ENCODE measurements at places on chromosomes 7 and 10. TPM values are rescaled to one million over a fixed set of nuclear protein-coding genes. Genes with fewer than 3 reads are reported as not detected.

DNA sequence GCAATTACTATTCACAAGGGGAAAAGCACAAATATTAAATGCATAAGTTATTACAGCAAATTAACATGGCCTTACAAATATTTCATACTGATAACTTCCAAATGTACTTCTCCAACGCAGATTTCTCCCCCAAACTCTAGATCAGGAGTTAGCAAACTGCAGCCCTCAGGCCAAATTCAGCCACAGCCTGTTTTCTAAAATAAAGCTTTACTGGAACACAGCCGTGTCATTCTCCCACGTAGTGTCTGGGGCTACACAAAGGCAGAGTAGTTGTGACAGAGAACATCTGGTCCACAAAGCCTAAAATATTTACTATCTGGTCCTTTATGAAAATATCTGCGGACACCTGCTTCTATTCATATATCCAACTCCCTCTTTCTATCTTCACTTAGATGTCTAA, 151.8 kb upstream of the AHR start:
- H3K27me3 ChIP-seq = no peaks in the 10 kb centered on the region
- peaks cover 2% of the 10 kb centered on the region for H3K4me1 ChIP-seq
- no peak overlapping the region for H3K4me3 ChIP-seq
- DNase-seq = no peak
- no peak overlapping the region for H3K27ac ChIP-seq

The BLOC1S2 gene
- 26.5 TPM for total RNA-seq

- H3K4me1 ChIP-seq = no peaks in the 10 kb centered on the region
- H3K4me3 ChIP-seq = no peak overlapping the region
- no peaks in the 10 kb centered on the region for H3K27me3 ChIP-seq
- no peak overlapping the region for H3K27ac ChIP-seq
Measured at GRCh38 chr10:49160110-49160509, 26.3 kb upstream of the FAM170B start.

DNA sequence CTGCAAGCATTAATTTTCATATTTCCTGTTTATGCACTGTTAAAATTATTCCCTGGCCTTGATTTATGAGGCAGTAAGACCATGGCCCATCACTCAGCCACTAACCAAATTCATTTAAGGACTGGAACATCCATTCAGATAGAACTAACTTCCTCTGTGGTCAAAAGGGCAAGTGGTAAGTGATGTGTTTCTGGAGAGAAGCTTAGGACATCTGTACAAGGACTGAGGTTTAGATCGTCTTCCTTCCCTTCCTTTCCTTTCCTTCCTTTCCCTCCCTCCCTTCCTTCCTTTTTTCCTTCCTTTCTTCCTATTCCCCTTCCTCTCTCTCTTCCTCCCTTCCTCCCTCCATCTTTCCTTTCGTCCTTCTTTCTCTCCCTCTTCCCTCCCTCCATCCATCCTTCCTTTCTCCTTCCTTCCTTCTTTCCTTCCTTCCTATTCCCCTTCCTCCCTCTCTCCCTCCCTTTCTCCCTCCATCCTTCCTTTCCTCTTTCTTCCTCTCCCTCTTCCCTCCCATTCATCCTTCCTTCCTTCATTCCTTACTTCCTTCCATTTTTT, 1019.4 kb downstream of the TYW1 start:
- no peak overlapping the region for H3K27ac ChIP-seq
- no peak overlapping the region for H3K4me3 ChIP-seq
- no peak for DNase-seq
- no peaks in the 10 kb centered on the region for H3K27me3 ChIP-seq

- no peak overlapping the region for H3K27ac ChIP-seq
- H3K27me3 ChIP-seq = no peaks in the 10 kb centered on the region
- H3K4me3 ChIP-seq = no peak overlapping the region
- no peaks in the 10 kb centered on the region for H3K36me3 ChIP-seq
- DNase-seq = no peak
- H3K4me1 ChIP-seq = peaks cover 2% of the 10 kb centered on the region
Measured at GRCh38 chr10:120944586-120945125, 93.5 kb downstream of the WDR11 start.

DNA sequence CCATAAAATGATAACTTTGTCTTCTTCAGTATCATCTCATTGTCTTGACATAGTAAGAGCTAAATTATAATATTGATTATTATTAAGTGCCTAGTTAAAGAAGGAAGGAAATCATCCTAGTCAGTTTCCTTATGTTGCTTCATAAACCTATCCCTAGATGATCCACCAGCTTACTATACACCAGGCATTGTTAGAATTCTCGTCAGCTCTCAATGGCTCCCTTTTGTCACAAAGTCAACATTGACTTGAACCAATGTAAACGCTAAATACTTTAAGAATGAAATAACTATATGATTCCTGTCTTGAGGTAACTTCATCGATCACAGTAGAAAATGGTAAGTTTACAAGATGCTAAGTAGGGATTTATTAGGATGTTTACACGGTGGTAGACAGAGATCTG, 1162.9 kb downstream of the CNTNAP2 start:
- H3K36me3 ChIP-seq = no peaks in the 10 kb centered on the region
- H3K27ac ChIP-seq = no peak overlapping the region
- no peak overlapping the region for H3K4me3 ChIP-seq
- no peak for DNase-seq

The GIMAP8 gene
- 5.5 TPM for total RNA-seq

DNA sequence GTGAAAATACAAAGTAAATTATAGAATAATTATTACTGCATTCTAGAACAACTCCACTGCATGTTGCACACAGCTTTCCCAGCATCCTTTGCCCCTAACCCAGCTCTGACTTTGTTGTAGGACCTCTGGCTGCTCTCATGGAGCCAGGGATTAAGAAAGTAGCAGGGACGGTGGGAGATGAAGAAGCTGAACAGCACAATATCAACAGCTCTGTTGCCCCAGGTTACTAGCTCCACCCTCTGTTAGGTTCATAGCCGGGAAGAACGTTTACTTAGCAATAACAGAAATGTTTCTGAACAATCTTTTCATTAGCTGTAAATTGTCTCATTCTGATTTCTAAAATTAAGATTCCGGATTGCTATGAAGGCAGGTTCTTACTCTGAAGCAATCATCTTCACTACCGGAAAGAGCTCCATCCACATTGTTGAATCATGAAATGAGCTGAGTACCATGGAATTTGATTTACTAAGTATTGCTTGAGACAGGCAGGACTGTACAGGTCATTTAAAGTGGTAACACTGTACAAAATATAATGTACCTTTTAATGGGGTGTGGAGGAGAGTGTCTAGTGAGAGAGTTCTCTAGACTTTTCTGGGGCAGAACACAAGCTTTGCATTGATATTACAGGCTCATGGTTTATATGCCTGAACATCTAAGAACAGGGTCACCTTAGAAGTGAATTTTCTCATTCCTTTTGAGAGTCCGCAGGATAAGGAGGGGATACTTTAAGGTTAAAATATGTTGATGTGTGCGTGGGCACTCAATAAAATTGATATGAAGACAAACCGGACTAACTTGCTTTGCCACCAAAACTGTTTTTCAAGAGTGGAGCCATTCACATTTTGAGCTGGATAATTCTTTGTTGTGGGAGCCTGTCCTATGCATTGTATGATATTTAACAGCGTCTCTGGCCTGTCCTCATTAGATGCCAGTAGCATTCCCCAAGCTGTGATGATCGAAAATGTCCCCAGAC, 20.8 kb upstream of the RAB18 start:
- H3K36me3 ChIP-seq = no peaks in the 10 kb centered on the region
- no peaks in the 10 kb centered on the region for H3K27me3 ChIP-seq
- H3K27ac ChIP-seq = no peak overlapping the region
- H3K4me3 ChIP-seq = no peak overlapping the region

GRCh38 chr7:122887198-122887597, 938 bp upstream of the CADPS2 start:
- peak; percentile 44 for DNase-seq
- no peaks in the 10 kb centered on the region for H3K36me3 ChIP-seq
- peak overlapping the region; percentile 58 for H3K4me3 ChIP-seq
- H3K27me3 ChIP-seq = no peaks in the 10 kb centered on the region
- H3K27ac ChIP-seq = no peak overlapping the region

The PRKCQ gene
- total RNA-seq = 2.7 TPM

GRCh38 chr7:3888096-3888495, 587.0 kb downstream of the SDK1 start:
- H3K4me3 ChIP-seq = no peak overlapping the region
- no peaks in the 10 kb centered on the region for H3K36me3 ChIP-seq
- H3K27ac ChIP-seq = no peak overlapping the region
- H3K4me1 ChIP-seq = no peaks in the 10 kb centered on the region

The DTX2 gene
- total RNA-seq = 24.5 TPM

DNA sequence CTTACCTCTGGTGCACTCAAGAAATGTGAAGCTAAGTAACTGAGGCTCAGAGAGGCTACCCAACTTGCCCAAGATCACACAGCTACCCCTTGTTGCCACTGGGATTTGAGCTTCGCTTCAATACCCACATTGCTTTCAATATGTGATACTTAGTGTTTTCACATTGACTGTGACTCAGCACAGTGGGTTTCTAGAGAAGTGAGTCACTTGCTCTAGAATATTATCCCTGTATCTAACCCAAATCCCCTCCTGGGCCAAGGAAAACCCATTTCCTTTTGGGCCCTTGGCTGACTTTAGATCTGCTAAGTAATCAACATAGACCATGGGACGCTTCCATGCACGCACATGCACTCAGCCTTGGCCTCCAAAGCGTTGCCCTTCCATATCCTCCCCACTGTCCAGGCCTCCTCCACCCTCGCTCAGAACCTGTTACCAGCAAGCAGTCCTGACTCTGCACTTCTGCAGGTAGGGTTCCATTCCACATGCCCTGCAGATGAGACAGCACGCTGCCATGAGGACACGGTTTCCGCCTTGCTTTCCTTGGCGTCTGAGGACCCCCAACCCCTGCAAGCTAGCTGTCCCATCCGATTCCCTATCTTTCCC, 87.7 kb upstream of the CHST15 start:
- no peaks in the 10 kb centered on the region for H3K27me3 ChIP-seq
- no peak for DNase-seq
- H3K4me1 ChIP-seq = no peaks in the 10 kb centered on the region

- H3K4me1 ChIP-seq = no peaks in the 10 kb centered on the region
- no peak for DNase-seq
- no peaks in the 10 kb centered on the region for H3K27me3 ChIP-seq
- no peak overlapping the region for H3K27ac ChIP-seq
Measured at GRCh38 chr7:122724366-122724765, 21.6 kb upstream of the RNF148 start.

DNA sequence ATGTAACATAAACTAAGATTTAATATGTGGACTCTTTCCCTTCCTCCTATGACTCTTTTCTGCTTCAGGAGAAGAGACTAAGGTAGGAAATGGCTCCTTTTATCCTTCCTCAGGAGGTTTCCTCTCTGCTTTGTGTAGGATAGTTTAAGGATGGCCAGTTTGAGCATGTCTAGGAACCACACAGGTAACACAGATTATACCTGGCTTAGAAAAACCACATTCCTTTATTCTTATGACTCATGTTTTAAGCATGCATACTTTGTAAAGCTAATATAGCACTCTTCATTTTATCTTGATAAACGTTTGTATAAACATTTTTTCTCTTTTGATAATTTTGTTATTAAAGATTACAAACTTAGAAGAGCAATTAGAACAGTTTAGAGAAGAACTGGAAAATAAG, 57.8 kb downstream of the CYP51A1 start:
- no peak overlapping the region for H3K27ac ChIP-seq
- H3K4me1 ChIP-seq = no peaks in the 10 kb centered on the region
- H3K36me3 ChIP-seq = no peaks in the 10 kb centered on the region
- no peak overlapping the region for H3K4me3 ChIP-seq
- no peaks in the 10 kb centered on the region for H3K27me3 ChIP-seq

DNA sequence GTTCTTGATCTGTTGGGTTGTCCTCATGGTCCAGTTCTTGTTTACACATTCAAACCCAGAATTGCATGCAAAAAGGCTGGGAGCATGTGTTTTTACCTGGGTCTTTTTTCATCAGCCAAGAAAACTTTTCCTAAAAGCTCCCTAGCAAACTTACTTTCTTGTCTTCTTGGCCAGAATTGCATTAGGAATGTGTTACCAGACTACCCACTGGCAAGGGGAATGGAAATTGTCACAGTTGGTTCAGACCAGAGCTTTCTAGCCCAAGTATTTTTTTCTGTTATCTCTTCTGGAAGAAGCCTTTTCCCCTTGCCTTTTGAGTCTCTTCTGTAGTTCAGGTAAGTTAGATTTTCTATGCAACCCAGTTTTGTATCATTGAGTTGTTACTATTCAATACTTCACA, 77.5 kb downstream of the BMPR1A start:
- no peak overlapping the region for H3K27ac ChIP-seq
- no peaks in the 10 kb centered on the region for H3K36me3 ChIP-seq
- no peak for DNase-seq

The SLC39A12 gene
- total RNA-seq = not detected

DNA sequence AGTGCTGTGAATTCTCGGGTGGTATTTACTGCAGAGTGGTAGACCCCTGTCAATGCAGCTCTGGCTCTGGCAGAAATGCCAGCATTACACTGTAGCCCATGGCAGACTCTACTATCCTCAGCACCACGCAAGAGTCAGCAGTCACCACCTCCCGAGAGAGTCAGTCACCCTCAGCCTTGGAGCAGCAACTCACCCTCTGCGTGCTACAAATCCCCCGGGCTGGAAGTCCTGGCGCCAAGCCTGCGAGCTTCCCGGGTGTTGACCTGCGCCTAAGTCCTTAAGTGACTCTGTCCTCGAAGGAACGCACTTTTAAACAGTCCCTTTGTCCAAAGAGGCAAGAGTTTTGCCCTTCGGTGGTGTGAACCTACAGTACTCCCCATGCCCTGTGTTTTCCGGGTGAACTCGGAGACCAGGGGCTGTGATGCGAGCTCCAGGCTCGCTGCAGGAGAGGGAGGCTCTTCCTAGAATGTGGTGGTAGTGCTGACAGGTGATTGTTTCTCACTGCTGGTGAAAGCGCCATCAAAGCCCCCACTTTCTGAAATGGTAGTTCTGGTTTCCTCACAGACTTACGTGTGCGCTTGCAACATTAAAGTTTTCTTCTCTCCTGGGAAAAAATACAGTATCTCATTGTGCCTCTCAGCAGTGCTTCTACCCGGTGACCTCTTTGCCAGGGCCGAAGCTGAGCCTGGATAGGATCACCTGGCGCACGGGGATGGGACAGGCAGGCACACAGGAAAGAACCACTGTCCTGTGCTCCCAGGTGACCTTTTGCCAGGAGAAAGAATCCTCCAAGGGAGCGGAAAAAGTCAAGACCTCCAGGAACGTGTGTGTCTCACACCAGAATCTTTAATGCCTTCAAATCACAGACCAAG, 33.1 kb upstream of the MBL2 start:
- no peaks in the 10 kb centered on the region for H3K36me3 ChIP-seq
- no peaks in the 10 kb centered on the region for H3K27me3 ChIP-seq
- no peak overlapping the region for H3K27ac ChIP-seq
- no peak for DNase-seq
